ENCODE measurements at places on chromosomes 3 and 15.

- DNase-seq, result no peak
These were observed 20.7 kb upstream of the RPP14 start for GRCh38 chr3:58285334-58285733.

DNA sequence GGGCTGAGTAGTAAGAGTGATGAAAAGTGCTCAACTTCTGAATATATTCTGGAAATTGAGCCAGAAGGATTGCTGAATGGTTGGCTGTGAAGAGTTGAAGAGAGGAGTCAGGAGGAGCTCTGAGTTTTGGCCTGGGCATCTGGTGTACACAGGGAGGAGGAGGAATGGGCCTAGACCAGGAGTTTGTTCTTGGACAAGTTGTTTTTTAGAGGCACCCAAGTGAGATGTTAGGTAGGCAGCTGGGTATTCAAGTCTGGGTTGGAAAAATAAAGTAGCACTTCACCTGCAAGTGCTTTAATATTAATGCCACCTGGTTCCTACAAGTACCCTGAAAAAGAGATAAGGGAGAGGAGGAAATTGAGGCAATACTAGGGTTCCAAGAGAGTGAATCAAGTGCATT lies 14.7 kb downstream of the BSN start:
- no peak for DNase-seq

DNA sequence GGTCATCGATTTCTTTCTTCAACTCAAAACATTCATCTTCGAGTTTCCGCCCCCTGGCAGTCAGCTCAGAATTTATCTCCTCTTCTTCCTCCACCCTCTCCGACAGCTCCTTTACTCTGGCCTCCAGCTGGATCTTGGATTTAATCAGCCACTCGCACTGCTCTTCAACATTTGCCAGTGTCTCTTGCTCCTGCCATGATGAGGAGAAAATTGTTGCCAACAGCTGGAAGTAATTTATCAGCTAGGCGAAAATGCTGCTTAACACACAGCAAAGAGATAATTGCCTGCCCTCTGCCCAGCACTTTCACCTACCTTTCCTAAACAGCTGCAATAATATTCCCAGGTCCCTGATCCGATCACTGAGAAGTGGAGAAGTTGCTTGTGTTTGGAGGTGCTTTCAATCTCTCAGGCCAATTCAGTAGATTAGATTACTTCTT lies 69.3 kb downstream of the MYH15 start:
- DNase-seq, result no peak

GRCh38 chr3:150236316-150237082 lies 171.6 kb upstream of the TSC22D2 start:
- DNase-seq, result no peak

DNA sequence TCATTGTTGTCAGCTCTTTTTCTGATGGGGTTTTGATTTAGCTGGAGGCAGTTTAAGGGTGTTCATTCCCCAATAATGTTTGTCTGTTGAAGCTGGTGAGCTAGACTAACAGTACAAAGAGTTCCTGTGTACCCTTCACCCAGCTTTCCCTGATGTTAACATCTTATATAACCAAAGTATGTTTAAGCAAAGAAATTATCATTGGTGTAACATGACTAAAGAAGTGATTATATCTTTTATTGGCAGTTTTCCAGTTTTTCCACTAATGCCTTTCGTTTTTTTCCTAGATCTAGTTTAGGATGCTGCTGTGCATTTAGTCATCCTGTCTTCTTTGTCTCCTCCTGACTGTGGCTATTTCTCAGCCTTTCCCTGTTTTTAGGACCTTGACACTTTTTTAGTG lies 165.6 kb downstream of the LPP start:
- no peak for DNase-seq

DNA sequence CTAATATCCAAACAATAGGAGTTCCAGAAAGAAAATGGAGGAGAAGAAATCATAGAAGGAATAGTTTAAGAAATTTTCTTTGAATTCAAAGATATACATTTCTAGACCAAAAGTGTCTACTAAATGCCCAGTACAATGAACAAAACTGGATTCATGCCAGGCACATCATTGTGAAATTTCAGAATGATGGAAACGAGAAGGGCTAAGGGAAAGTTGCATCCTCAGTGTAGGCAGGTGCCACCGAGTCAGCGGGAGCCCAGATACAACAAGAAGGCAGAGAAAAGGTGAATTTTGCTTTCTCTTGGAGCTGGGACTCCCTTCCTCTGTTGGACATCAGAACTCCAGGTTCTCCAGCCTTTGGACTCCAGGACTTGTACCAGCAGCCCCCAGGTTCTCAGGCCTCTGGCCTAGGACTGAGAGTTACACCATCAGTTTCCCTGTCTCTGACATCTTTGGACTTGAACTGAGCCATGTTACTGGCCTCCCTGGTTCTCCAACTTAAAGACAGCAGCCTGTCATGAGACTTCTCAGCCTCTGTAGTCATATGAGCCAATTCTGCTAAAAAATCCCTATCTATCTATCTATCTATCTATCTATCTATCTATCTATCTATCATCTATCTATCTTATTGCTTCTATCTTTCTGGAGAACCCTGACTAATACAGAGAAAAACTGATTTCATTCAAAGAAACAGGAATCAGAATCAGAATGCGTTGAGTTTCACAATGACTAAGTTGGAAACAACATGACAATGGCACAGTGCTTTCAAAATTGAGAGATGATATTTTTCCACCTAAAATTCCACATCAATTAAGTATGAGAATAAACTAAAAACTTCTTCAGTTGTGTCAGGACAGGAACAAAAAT lies 207.7 kb downstream of the FAM43A start:
- DNase-seq, result no peak

- DNase-seq, result no peak
These were observed 543 bp downstream of the TMEM202 start for GRCh38 chr15:72398648-72399047.

DNA sequence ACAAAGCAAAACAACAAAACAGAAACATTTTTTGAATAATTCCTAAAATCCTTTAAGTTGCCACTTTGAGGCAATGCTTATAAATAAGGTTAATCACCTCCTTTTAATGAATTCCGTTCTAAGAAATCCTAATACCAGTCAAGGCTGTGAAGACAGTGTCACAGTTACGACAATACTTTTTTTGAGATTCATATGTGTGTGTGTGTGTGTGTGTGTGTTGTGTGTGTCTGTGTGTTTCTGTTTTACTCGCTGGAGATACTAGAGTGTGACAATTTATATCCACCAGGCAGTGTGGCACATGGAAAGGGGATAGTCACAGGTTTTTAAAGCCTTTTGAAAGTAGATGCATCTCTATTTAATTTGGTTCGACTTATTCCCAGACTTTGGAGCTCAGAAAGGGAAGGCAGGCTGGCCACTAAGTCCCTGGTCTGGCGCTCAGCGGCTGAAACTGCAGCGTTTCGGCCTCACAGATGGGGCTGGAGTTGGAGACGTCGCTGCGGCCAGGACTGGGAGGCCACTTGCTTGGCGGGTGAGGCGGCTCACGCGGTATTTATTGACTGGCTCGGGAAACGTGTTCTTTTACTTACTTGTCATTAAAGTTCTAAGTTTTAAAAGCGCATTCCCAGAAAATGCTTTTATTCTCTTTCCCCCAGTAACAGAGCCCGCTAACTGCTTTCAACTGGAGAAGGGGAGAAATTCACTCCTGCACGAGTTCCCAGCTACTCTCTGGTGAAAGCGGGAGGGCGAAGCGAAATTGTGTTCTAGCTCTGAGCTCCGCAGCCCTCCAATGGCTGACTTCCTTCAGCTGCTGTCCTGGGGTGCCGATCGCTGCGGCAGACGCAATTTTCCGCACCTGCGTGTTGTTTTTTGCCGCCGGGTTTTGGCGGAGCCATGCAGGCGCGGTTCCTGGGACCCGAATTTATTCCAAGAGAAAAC lies 13.7 kb downstream of the ZIC1 start:
- DNase-seq, result no peak

DNA sequence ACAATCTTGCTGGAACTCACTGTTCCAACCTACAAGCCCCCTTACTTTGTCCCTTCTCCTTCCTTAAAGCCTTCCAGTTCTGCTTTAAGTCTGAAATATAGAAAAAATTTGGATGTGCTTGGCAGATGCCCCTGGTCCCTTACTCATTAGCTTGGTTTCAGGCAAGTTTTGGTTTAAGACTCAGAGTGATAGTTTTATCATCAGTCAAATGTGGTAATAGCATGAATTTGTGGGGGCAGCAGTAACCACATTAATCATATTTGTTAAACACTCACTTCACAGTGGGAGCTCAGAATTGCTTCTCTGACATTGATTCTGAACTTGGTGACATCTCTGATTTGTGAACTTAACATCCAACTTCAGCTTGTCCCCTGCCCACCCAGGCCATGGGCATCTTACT lies 58.3 kb upstream of the ALDH1A3 start:
- no peak for DNase-seq

- peak; percentile 24 for DNase-seq
These were observed 64.8 kb downstream of the SAMMSON start for GRCh38 chr3:70064194-70064779.

DNA sequence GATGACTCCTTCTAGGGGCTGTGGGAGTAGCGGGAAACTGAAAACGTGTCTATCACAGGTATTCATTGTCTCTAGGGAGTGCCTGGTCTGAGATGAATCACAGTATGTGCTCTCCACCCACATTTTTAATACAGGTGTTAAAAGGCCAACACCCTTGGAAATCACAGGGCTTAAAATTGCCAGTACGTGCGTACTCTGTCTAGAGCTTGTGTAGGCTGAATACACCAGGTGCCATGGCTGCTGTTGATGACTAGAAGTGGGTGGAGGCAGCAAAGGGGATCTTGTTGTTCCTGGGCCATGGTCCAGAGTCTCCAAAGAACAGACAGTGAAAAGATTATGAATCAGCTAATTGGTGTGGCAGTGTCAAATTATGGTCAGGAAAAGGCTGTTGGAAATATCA lies 35.1 kb upstream of the P3H2 start:
- no peak for DNase-seq

GRCh38 chr15:74528876-74529275 lies 12.1 kb upstream of the ARID3B start:
- DNase-seq, result no peak

GRCh38 chr15:79916502-79917132 lies 19.8 kb upstream of the MTHFS start:
- DNase-seq, result no peak

DNA sequence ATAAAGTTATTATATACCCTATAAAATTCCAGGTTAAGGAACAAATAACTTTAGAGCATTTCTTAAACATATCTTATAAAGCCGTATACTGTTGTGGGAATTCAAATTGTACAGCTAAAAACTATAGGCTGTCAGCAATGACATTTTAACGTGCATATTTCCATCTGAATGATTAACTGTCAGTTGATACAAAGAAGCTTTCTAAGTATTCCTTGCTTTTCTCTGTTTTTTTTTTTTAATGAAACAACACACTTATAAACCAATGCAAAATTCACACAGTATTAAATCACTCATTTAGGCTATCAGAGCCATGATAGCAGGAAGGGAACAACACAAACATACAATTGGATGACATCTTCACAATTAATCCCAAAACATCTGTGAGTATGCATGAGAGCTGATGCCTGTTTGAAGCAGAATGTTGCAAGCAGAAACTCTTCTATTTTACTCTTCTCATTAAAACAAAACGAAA lies 61.9 kb downstream of the CTDSPL start:
- no peak for DNase-seq

- no peak for DNase-seq
These were observed 667.0 kb downstream of the FHIT start for GRCh38 chr3:60584250-60584649.

DNA sequence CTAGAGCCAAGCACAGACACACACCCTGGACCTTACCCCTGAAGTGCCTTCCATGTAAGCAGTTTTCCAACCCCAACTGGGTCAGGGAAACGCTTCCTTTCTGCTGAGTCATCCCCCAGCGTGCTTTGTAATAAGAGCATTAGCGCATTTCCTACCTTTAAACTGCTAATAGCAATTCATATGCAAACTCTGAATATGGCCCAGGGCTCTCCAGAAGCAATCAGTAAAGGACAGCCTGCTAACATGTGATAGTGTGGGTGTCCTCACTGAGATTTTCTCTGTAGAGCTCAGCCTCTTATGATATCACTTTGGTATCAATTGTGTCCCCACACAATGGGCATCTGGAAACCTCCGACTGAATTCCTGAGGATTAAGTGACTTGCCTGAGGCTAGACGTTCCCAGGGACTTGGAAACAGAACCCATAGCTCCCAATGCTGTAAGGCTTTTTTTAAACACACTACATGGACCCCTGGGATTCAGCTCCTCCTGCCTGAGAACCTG lies 5.6 kb downstream of the GABRB3 start:
- DNase-seq, result no peak

DNA sequence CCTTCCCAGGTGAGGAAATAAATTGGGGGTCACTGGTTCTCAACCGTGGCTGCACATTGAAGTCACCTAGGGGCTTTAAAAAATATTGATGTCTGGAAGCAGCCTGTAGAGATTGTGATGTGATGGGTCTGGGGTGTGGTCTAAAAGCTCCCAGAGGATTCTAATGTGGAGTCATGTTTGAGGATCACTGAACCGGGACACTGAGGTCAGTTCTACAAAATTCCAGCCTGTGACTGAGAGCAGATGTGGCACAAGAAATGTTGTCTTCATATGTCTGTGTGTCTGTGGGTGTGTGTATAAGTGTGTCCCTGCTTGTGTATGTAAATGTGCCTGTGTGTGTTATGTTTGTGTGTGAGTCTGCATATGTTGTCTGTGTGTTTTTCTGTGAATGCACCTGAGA lies 79.9 kb downstream of the TLE3 start:
- no peak for DNase-seq

DNA sequence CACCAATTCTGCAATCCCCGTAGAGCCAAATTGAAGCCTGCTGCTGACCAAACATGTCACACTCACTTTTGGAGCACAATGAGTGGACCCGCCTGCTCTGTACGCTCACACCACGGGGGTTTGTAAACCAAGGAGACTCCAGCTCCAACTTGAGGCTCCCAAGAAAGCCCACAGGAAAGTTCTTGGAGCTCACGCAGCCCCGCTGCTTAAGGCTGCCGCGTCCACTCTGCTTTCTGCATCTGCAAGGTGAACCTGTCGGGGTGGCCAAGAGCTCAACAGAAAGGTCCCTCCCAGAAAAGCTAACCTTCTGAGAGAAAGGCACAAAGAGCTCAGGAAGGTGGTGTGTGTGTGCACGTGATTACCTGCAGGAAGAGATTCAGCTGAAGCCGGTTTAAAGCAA lies 94.9 kb downstream of the PCSK6 start:
- DNase-seq, result no peak

DNA sequence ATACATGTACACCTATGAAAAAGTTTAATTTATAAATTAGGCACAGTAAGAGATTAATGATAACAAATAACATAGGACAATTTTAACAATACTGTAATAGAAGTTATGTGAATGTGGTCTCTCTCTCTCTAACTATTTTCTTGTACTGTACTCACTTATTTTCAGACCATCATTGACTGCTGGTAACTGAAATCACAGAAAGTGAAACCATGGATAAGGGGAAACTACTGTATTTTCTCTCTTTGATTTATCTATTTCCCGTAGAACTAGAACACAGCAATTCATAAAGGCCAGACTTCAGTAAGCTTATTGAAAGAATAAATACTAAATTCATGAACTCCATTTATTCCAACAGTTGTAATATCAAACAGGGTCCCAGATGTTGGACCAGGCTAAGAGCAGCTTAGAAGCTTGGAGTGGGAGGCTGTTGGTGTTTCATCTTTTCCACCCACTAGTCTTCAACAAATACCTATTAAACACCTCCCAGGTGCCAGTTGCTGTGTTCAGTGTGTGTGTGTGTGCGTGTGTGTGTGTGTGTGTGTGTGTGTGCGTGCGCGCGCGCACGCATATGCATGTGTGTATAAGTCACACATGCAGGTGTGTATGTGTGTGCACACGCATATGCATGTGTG lies 235.4 kb downstream of the FOXP1 start:
- DNase-seq, result no peak
